ENCODE measurements at places on chromosomes 11 and 22. TPM values are rescaled to one million over a fixed set of nuclear protein-coding genes. Genes with fewer than 3 reads are reported as not detected.

Gene FOSL1
- total RNA-seq, result 37.2 TPM

- H3K27ac ChIP-seq, result peak overlapping the region; percentile 69
- peaks cover 51% of the 10 kb centered on the region for H3K4me1 ChIP-seq
- H3K27me3 ChIP-seq, result no peaks in the 10 kb centered on the region
- H3K4me3 ChIP-seq, result peak overlapping the region; percentile 77
- no peak for DNase-seq
Measured at GRCh38 chr22:25403811-25404471, 160.5 kb upstream of the GRK3 start.

DNA sequence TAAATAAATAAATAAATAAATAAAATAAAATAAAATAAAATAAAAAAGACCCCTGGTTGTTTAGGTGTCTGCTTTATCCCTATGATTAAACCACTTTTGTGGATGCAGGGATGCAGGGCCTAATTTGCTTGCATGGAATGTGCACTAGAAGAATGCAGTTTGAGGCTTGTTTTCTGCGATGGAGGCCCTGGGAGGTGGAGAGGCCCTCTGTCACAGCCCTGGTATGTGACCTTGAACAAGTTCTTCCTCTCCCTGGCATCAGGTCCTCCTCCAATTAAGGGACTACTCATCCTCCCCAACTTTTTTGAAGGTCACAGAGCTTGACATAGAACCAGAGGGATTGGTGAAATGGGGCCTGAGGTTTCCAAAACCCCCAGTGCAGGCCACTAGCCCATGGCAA, 22.7 kb downstream of the KCNJ4 start:
- H3K4me3 ChIP-seq, result no peak overlapping the region
- no peaks in the 10 kb centered on the region for H3K4me1 ChIP-seq
- no peak for DNase-seq
- no peak overlapping the region for H3K27ac ChIP-seq
- H3K27me3 ChIP-seq, result peaks cover 5% of the 10 kb centered on the region

Gene TOLLIP
- 71.6 TPM for total RNA-seq

DNA sequence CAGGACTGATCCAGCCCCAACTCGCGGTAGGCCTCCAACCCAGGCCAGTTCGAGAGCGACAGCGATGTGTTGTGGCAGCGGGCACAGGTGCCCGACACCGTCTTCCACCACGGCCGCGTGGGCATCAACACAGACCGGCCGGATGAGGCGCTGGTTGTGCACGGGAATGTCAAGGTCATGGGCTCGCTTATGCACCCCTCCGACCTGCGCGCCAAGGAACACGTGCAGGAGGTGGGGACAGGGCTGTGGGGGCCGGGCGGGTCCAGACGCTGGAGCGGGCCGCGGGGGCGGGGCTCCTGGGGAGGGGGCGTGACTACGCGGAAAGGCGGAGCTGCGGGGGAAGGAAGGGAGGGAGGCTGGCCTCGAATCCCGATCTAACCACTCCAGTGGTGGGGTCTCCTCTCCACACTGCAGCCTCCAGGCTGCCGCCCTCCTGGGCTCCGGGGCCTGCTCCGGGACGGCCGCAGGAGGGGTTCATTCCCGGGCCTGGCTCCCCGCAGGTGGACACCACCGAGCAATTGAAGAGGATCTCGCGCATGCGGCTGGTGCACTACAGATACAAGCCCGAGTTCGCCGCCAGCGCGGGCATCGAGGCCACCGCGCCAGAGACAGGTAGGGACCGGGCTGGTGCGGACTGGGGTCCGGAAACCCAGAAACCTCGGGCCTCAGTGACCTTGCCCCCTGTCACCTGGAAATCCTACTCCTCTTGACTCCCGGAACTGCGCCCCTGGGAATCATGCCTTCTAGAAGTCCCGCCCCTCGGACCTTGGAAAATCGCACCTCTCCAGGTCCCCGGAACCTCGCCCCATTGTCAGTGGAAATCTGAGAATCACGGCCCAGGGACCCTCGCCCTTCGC, 14.9 kb downstream of the TMEM258 start:
- DNase-seq, result no peak
- no peaks in the 10 kb centered on the region for H3K27me3 ChIP-seq
- H3K4me1 ChIP-seq, result peaks cover 1% of the 10 kb centered on the region
- H3K36me3 ChIP-seq, result no peaks in the 10 kb centered on the region
- H3K4me3 ChIP-seq, result no peak overlapping the region
- no peak overlapping the region for H3K27ac ChIP-seq

GRCh38 chr11:128399251-128400121, 187.9 kb downstream of the ETS1 start:
- H3K4me3 ChIP-seq, result no peak overlapping the region
- H3K4me1 ChIP-seq, result peaks cover 23% of the 10 kb centered on the region
- peak overlapping the region; percentile 2 for H3K27ac ChIP-seq
- no peaks in the 10 kb centered on the region for H3K36me3 ChIP-seq
- no peak for DNase-seq
- H3K27me3 ChIP-seq, result no peaks in the 10 kb centered on the region

DNA sequence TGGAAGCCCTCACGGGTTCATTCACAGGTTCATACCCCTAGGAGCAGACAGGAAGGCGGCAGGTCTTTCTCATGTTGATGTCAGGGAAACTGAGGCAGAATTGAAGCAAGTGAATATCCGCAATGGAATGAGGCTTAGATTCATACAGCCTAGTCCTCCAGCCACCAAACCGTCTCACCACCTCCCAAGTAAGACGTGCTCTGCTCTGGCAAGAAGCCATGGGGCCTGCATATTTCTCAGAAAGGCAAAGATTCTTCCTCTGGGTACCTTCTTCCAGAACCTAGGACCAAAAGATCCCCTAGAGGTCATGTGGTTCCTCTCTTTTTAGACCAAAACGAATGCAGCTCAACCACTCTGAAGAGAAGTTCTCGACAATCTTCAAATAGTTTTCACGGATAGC, 1.7 kb downstream of the AP1B1 start:
- no peaks in the 10 kb centered on the region for H3K36me3 ChIP-seq
- no peaks in the 10 kb centered on the region for H3K27me3 ChIP-seq
- H3K4me3 ChIP-seq, result peak overlapping the region; percentile 16
- peaks cover 22% of the 10 kb centered on the region for H3K4me1 ChIP-seq
- no peak for DNase-seq

- H3K27ac ChIP-seq, result peak overlapping the region; percentile 96
- peaks cover 84% of the 10 kb centered on the region for H3K4me1 ChIP-seq
- DNase-seq, result no peak
Measured at GRCh38 chr22:42644422-42645340, 4.3 kb upstream of the ATP5MGL start.

Gene DBX1
- not detected for total RNA-seq

Gene GVQW3
- total RNA-seq, result 4.2 TPM

DNA sequence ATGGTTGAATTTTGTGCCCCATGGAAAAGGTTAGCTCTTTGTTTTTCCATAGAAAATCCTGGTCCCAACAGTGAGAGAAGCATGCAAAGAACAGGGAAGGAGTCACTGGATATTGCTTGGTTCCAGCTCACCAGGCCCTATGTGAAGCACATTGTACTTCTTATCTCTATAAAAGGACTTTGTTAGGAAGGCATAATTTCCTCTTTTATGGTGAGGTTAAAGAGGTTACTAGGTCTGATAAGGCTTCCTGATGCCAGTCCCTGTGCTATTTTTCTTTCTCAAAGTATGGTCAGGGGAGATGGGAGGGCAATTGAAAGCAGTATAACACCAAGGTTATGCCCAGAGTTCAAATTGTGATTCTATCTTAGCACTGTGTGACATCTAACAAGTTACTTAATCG, 162.6 kb downstream of the KIF18A start:
- H3K36me3 ChIP-seq, result no peaks in the 10 kb centered on the region
- no peaks in the 10 kb centered on the region for H3K27me3 ChIP-seq
- no peak overlapping the region for H3K27ac ChIP-seq
- no peaks in the 10 kb centered on the region for H3K4me1 ChIP-seq
- no peak for DNase-seq

All from osteocyte (in vitro differentiated cells).